ENCODE measurements at places on chromosomes 16 and 17. TPM values are rescaled to one million over a fixed set of nuclear protein-coding genes. Genes with fewer than 3 reads are reported as not detected.

- H3K4me3 ChIP-seq = no peak overlapping the region
- DNase-seq = no peak
- H3K27me3 ChIP-seq = peaks cover 4% of the 10 kb centered on the region
- no peak overlapping the region for H3K27ac ChIP-seq
- H3K4me1 ChIP-seq = no peaks in the 10 kb centered on the region
Measured at GRCh38 chr17:1621273-1621954, 7.2 kb downstream of the SLC43A2 start.

PRR15L gene
- total RNA-seq = not detected

DNA sequence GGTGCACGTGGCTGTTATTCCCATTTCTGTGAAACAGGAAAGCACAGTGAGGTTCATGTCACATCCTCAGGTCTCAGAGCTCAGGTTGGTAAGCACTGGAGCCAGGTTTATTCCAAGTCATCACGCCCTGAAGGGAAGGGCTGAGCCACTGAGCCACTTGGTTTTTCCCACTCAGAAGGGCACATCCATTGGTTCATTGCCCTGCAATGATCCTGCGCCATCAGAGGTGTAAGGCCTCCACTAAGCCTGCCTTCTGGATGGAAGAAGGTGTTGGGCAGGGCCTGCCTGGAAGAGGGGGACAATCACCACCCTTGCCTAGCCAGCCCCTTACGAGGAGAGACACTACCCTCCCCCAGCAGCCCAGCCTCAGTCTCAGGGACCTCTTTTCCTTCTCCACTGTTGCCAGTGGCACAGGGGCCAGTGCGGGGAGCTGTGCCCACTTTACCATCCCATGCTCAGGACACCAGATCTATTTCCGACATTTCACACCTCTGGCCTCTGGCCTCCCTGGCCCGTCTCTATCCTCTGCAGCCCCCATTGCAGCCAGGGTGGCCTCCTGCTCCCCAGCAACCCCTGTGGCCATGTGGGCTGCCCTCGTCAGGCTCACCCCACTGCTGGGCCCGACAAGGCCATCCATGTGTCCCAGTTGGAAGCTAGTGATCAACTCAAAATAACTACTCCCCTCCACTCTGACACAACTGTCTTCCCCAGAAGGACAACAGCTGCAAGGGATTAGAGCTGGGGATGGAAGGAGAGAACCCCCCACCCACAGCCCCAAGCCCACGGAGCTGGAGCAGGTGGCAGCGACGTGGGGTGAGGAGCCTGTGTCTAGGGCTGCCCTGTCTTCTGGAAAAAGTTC, 29.9 kb downstream of the CFAP20 start:
- no peak for DNase-seq
- no peak overlapping the region for H3K4me3 ChIP-seq
- no peaks in the 10 kb centered on the region for H3K4me1 ChIP-seq
- H3K36me3 ChIP-seq = no peaks in the 10 kb centered on the region
- no peak overlapping the region for H3K27ac ChIP-seq

DNA sequence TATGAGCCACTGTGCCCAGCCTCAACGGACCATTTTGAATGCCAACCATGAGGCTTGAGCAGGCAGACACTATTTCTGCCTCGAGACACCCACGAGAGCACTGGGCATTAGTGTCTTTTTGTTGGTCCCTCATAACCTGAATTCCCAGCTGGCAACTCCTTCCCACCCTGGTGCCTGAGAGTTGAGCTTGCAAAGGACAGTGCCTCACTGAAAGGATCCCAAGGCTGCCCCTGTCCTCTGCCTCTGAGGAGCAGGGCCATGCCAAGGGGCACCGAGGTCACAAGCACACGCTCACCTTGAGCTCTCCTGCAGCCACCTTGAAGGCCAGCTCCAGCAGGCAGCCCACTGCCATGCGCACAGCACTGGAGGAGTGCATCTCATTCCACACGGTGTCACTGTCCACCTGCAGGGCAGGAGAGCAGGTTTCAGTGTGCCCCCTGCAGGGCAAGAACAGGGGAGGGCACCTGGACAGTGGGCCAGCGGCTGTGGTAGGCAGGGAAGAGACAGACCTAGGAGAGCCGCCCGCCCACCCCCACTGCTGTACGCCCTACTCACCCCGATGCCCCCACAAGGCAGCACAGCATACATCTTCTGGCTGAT, 12.8 kb downstream of the G6PC3 start:
- H3K36me3 ChIP-seq = peaks cover 15% of the 10 kb centered on the region
- H3K27me3 ChIP-seq = no peaks in the 10 kb centered on the region
- H3K4me3 ChIP-seq = no peak overlapping the region
- H3K27ac ChIP-seq = no peak overlapping the region
- no peak for DNase-seq
- H3K4me1 ChIP-seq = no peaks in the 10 kb centered on the region

DNA sequence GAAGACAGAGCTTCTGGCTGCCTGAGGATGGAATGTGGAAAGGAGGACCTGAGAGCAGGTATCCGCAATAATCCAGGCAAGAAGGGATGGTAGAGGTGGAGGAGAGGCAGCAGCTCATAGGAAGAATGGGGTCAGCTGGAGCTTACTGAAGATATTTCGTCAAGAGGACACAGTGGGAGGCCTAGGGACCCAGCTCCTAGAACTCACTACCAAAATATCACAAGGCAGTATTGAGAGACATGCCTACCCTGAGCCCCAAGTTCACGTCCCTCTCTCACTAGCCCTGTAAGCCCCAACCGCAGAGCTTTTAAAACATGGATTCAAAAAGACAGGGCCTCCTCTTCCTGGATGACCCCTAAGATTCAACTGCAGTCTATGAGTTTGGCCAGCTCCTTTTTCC, 14.2 kb upstream of the CCL8 start:
- no peak overlapping the region for H3K4me3 ChIP-seq
- H3K27me3 ChIP-seq = no peaks in the 10 kb centered on the region
- no peaks in the 10 kb centered on the region for H3K36me3 ChIP-seq
- no peak for DNase-seq

HAS3 gene
- total RNA-seq = 3.3 TPM

- DNase-seq = no peak
- no peak overlapping the region for H3K4me3 ChIP-seq
- H3K27ac ChIP-seq = no peak overlapping the region
- H3K27me3 ChIP-seq = no peaks in the 10 kb centered on the region
- H3K36me3 ChIP-seq = no peaks in the 10 kb centered on the region
- H3K4me1 ChIP-seq = no peaks in the 10 kb centered on the region
Measured at GRCh38 chr16:4098501-4098900, 17.7 kb downstream of the ADCY9 start.

GRCh38 chr17:37726248-37726647, 18.6 kb downstream of the HNF1B start:
- no peak overlapping the region for H3K4me3 ChIP-seq
- no peaks in the 10 kb centered on the region for H3K27me3 ChIP-seq
- no peak for DNase-seq
- no peaks in the 10 kb centered on the region for H3K36me3 ChIP-seq
- H3K4me1 ChIP-seq = no peaks in the 10 kb centered on the region

DNA sequence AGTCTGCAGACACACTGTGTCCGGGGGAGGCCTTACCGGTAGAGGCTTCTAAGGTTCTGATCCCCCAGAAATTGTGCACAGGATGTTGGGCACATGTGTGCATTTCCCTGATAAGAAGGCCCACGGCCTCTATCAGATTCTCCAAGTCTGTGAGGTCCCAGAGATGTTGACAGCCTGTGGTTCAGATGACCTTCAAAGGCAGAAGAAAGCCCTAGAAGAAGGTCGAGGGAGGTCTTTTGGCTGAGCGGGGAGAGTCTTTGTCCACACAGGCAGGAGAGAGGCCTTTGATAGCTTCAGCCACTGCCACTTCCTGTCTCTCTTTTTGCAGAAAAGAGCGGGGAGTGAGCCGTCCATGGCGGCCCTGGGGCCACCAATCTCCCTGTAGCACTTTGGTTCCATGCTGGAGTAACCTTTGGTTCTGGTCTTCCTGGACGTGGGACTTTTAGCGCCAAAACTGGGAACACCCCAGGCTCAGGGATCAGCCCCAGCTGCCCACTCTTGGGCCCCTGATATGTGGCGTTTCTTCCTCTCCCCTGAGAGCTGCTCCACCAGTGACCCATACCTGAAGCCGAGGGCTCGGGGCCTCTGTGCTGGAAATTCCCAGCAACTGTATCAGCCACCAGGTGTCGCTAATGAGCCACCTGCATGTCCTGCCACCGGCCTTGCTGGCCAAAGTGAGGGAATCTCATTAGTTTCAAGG, 28.1 kb upstream of the LGALS9 start:
- no peak overlapping the region for H3K27ac ChIP-seq
- peak; percentile 66 for DNase-seq
- peaks cover 3% of the 10 kb centered on the region for H3K4me1 ChIP-seq
- no peak overlapping the region for H3K4me3 ChIP-seq
- peaks cover 4% of the 10 kb centered on the region for H3K36me3 ChIP-seq

GRCh38 chr16:30145657-30146056, 22.6 kb upstream of the MAPK3 start:
- H3K4me3 ChIP-seq = no peak overlapping the region
- no peaks in the 10 kb centered on the region for H3K27me3 ChIP-seq
- peaks cover 7% of the 10 kb centered on the region for H3K4me1 ChIP-seq
- DNase-seq = no peak
- H3K27ac ChIP-seq = no peak overlapping the region

ZNF764 gene
- 29.3 TPM for total RNA-seq

GRCh38 chr16:6558126-6558525, 774.5 kb upstream of the RBFOX1 start:
- no peak for DNase-seq
- no peak overlapping the region for H3K4me3 ChIP-seq
- H3K27ac ChIP-seq = no peak overlapping the region
- no peaks in the 10 kb centered on the region for H3K36me3 ChIP-seq

GRCh38 chr16:5450409-5451104, 353.0 kb upstream of the EEF2KMT start:
- DNase-seq = no peak
- no peaks in the 10 kb centered on the region for H3K27me3 ChIP-seq
- no peak overlapping the region for H3K4me3 ChIP-seq
- no peak overlapping the region for H3K27ac ChIP-seq
- no peaks in the 10 kb centered on the region for H3K4me1 ChIP-seq
- H3K36me3 ChIP-seq = no peaks in the 10 kb centered on the region

- no peak for DNase-seq
- no peak overlapping the region for H3K27ac ChIP-seq
- no peaks in the 10 kb centered on the region for H3K36me3 ChIP-seq
- H3K4me1 ChIP-seq = no peaks in the 10 kb centered on the region
- H3K27me3 ChIP-seq = no peaks in the 10 kb centered on the region
Measured at GRCh38 chr17:41483991-41484826, 3.3 kb upstream of the KRT35 start.

CA7 gene
- total RNA-seq = not detected

MPV17L gene
- not detected for total RNA-seq

SLC13A2 gene
- total RNA-seq = not detected

DNA sequence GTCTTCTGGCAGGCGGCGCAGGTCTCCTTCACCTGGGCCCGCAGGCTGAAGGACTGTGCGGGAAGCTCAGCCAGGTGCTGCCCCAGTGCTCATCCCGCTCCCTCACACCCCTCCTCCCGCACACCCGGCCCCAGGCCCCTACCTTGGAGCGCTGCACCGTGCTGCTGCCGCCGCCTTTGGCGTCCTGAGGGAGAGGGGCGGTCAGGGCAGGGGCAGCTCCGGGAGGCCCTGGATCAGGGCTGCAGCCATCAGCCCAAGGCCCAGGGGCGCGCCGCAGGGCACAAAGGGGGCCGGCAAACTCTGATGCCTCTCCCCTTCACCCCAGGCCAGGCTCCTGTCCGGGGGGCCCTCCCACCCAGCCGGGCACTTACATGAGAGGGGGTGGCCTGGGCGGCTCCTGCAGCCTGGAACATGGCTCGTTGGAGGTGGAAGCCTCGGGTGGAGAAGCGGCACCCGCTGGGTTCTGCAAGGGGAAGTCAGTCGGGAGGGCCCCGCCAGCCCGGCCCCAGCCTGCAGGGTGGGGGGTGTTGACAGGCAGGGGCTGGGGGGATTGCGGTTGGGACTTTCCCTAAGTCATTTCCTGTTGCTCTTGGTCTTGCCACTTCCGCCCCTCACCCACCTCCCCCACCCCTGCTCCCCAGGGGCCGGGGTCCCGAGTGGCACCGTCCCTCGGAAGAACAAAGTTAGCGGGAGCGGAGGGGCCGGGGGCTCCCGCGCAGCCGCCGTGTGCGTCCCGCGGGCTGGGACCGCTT, 863 bp downstream of the LIMD2 start:
- H3K4me3 ChIP-seq = peak overlapping the region; percentile 98
- H3K27ac ChIP-seq = peak overlapping the region; percentile 69
- peak; percentile 94 for DNase-seq
- H3K27me3 ChIP-seq = no peaks in the 10 kb centered on the region
- H3K36me3 ChIP-seq = peaks cover 17% of the 10 kb centered on the region

- H3K27me3 ChIP-seq = no peaks in the 10 kb centered on the region
- H3K27ac ChIP-seq = peak overlapping the region; percentile 96
- no peaks in the 10 kb centered on the region for H3K36me3 ChIP-seq
- peak overlapping the region; percentile 25 for H3K4me3 ChIP-seq
- no peak for DNase-seq
Measured at GRCh38 chr16:15960124-15960971, 10.9 kb downstream of the ABCC1 start.

DNA sequence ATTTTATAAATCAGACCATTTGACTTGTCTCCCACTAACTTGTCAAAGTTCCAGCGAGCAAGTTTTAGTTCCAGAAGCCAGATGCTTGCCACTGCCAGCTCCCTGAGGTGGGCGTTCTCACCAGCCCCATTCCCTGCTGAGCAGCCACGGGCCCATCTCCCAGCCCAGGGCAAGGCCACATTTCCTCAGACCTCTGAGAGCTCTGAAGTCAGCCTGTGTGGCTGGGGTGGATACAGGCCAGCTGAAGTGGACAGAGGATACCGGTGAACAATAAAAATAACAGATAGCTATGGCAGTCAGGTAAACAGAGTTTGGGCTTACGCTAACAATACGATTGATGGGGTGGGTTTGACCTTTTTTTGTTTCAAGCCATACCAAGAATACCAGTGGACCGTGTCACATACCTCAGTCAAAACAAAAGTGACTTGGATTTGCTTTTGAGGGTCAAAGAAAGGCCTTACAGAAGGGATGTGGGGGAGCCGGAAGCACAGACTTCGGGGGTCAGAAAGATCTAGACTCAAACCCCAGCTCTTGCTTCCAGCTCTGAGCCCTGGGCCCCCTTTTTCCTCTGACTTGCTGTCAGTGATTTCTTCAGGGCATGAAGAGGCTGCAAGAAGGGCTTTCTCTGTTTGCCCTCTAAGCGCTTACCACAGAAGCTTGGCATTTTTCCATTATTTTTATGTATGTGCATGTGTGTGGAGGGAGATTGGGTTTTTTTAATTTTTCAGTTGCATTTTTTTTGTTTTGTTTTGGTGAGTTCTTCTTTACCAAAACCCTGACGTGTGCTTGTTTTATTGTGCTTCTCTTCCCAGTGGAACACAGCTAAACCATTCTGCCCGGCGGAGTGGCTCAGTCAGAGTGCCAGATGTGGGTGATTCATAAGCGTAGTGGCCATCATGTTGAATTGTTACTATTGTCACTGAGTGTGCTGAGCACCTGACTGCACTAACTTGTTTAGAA, 109.9 kb downstream of the GNAO1 start:
- DNase-seq = no peak
- no peaks in the 10 kb centered on the region for H3K27me3 ChIP-seq
- H3K4me1 ChIP-seq = no peaks in the 10 kb centered on the region
- no peaks in the 10 kb centered on the region for H3K36me3 ChIP-seq
